ENCODE measurements at places on chromosomes 1 and 21.

- no peak for DNase-seq
These were observed 197.5 kb upstream of the C8B start for GRCh38 chr1:57163325-57163724.

- DNase-seq, result no peak
These were observed 7.3 kb upstream of the APP start for GRCh38 chr21:26177746-26178426.

DNA sequence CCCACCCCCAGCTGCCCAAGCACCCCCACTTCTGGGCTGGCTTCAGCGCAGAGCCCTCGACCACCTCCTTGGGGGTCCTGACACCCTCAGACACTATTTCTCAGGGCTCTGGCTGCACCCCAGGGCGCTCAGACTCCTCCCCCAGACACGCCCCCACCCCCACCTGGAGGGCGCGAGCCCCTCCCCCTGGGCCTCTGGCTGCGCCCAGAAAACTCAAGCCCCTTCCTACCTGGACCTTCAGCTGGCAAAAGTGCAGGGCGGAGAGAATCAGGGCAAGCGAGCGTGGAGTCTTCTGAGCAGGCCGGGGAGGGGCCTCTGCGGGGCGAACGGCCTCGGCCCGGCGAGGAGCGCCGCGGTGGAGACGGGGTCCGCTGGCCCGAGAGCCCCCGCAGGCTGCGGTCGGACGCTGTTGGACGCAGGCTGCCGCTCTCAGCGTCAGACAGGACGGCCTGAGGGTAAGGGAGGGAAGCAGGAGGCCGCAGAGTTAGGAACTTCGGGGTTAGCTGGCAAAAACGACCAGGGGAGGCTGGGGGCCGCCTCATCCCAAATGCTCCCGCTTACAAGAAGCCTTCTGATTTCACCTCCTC is 17.4 kb upstream of the NBPF1 start:
- no peak for DNase-seq

- no peak for DNase-seq
These were observed 6.2 kb downstream of the KCNK1 start for GRCh38 chr1:233620065-233620464.

DNA sequence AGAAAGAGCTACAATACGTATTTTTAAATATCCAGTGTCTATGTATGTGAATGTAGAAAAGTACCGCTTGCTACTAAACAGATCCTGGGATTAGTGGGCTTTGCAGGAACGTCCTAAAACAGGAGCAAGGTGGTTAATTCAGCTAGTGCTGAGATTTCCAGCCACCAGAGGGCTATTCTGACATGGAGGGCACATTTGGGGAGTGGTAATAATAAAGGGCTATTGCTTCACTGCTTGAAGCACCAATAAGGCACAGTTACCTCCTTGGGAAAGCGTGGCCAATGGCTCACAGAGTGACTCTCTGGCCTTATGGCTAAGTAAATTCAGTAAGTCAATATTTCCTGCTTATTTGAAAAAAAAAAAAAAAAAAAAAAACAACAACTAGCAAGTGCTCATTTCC is 152.4 kb downstream of the GABPA start:
- no peak for DNase-seq

- DNase-seq, result no peak
These were observed 4.6 kb downstream of the IFFO2 start for GRCh38 chr1:18951818-18952391.

- no peak for DNase-seq
These were observed 798.9 kb downstream of the BRINP3 start for GRCh38 chr1:189678779-189679178.

GRCh38 chr1:16012590-16013219 is 5.1 kb downstream of the HSPB7 start:
- no peak for DNase-seq

DNA sequence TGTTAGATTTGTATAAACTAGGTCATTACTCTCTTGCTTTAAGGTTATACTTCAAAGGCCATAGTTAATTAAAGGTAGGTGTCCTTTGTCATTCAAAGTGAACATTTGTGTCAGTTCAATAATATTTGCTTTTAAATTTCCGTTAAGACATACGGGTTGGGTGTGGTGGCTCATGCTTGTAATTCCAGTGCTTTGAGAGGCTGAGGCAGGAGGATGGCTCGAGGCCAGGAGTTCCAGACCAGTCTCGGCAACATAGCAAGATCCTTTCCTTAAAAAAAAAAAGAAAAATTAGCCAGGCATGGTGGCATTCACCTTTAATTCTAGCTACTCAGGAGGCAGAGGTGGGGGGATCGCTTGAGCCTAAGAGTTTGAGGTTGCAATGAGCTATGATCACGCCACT is 80.4 kb downstream of the KIF26B start:
- no peak for DNase-seq

DNA sequence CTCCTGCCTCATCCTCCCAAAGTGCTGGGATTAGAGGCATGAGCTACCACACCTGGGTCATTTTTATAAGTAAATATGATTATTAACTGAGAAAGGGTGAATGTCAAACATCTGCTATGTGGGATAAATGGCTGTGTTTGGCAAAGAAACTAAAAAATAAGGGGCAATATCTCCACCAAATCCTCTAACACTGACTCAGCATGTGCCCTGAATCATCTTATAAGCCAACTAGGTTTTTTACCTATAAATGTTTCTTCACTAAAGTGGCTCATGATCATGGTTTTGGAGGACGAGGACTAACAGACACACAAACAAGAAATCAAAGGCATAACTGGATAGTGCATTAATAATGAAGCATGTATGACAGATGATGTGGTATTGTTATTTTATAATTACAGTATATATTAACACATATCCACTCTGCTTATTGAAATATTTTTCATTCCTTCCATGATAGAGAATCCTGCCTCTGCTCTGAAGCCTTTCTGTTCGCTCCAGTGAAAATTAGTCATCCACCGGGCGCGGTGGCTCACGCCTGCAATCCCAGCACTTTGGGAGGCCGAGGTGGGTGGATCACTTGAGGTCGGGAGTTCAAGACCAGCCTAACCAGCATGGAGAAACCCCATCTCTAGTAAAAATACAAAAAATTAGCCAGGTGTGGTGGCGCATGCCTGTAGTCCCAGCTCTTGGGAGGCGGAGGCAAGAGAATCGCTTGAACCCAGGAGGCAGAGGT is 11.7 kb upstream of the ARHGAP29 start:
- DNase-seq, result no peak

- DNase-seq, result no peak
These were observed 177.2 kb downstream of the NFIA start for GRCh38 chr1:61259379-61260148.

DNA sequence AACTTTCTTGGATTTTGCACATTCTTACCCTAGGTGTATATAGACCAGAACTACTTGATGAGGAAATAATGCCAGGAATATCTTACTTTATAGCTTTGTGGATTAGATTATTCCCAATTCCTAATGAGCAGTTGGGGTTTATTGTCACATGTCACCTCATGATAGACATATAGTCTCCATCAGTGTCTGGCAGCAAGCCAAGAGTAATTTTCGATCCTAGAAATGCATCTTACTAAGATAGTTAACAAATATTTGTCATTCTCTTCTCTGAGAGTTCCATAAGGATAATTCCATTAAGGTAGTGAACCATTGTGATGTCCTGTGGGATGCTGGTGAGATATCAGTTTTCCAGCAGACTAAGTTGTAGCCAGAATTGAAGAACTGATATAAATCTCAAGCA is 1282.9 kb upstream of the B3GALT2 start:
- no peak for DNase-seq

GRCh38 chr1:173878251-173878650 is 10.1 kb downstream of the ZBTB37 start:
- no peak for DNase-seq

DNA sequence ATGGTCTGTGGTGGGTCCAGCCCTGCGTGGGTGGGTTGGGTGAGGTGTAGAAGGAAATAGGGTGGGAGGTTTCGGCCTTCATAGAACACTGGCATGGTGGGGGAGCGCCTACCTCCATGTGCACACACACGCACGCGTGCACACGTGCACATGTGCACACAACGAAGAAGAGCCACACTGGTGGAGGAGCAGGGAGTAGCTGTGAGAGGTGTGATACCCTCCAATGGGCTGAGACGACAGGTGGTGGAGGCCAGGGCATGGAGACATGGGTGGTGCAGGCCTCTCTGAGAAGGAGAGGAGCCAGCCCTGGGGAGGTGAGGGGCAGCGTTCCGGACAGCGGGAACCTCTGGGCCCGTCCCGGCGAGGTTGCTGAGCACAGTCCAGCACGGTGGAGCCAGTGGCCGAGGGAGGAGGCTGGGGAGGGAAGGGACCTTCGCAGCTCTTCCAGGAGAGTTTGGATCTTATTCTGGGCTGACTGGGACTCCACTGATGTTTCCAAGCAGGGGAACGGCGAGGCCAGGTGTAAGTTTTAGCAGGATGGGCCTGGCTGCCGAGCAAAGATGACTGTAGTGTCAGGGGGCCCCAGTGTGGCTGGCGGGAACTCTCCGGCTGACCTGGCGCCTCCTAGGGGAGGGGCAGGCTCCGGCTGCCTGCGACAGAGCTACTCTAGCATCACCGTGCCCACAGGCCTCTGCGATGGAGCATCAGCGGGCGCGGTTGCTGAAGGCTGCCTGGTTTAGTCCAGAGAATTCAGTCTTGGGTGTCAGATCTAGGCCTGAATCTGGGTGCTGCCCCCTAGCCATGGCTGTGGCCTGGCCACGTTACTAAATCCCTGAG is 107.2 kb downstream of the ARHGEF10L start:
- no peak for DNase-seq

GRCh38 chr1:66981679-66982078 is 56.9 kb downstream of the MIER1 start:
- no peak for DNase-seq

DNA sequence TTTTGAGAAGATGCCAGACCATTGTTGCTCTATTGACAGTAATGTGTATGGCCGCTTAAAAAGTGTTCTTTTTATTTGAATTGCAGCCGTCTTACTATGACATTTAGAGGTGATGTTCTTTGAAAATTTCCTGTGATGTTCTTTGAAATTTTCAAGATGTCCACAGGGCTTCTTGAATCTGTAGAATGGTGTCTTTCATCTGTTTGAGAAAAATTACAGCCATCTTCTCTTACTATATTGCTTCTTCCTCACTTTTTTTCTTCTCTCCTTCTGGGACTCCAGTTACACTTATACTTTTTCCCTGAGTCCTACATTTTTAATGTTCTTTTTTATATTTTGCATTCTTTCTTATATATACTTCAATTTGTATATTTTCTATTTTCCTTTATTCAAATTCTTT is 57.4 kb downstream of the DIP2A start:
- no peak for DNase-seq

DNA sequence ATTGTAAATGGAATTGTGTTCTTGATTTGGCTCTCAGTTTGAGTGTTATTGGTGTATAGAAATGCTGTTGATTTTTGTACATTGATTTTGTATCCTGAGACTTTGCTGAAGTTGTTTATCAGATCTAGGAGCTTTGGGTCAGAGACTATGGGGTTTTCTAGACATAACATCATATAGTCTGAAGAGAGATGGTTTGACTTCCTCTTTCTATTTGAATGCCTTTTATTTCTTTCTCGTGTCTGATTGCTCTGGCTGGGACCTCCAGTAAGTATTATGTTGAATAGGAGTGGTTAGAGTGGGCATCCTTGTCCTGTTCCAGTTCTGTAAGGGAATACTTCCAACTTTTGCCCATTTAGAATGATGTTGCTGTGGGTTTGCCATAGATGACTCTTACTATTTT is 39.1 kb upstream of the ANGPTL1 start:
- DNase-seq, result no peak

DNA sequence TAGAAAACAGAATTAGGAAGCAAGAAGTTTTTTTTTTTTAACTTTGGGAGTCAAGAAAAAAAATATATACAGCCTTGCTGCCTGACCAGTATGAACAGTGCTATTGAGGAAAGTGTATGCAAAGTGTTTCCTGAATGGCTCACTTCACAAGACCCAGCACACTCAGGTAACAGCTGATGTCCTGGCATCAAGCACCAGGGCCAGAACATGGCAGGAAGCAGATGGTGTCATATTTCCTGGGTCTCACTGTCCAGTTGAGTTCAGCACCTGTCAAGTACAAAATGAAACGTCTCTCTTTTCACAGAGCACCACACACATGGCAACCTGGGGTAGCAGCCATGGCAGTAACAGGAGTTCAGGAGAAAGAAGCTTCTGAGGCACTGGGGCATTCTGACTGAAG is 372.3 kb downstream of the TTLL7 start:
- DNase-seq, result no peak

- DNase-seq, result no peak
These were observed 231.9 kb downstream of the PTPRU start for GRCh38 chr1:29467989-29468900.

DNA sequence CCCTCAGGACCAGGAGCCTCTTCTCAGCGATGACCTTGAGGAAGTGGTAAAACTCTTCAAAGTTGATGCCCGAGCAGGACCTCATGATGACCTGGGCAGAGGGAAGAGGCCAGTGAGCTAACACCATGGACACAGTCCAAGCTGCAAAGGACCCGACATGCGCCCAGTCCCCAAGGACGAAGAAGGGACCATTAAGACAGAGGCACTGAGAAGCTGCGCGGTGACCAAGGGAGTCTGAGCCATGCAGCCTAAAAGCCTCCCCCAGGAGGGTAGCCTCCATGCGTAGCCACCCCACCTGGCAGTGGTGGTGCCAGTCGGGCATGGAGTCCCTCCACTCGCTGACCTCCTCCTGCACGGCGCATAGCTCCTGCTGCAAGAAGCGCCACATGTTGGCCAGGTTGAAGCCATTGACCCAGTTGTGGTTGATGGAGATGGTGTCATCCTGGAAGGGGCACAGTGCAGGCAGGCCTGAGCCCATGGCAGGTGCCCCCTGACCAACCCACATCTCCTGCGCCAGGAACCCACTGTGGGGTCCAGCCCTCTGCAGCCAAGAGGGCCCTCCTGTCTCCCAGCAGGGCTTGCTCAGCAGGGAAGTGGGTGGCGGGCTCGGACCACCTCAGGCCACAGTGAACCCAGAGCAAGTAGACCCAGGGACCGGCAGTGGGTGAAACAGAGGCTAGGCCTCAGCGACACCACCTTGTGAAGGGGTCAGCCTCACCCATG is 2.4 kb downstream of the JMJD4 start:
- DNase-seq, result no peak

DNA sequence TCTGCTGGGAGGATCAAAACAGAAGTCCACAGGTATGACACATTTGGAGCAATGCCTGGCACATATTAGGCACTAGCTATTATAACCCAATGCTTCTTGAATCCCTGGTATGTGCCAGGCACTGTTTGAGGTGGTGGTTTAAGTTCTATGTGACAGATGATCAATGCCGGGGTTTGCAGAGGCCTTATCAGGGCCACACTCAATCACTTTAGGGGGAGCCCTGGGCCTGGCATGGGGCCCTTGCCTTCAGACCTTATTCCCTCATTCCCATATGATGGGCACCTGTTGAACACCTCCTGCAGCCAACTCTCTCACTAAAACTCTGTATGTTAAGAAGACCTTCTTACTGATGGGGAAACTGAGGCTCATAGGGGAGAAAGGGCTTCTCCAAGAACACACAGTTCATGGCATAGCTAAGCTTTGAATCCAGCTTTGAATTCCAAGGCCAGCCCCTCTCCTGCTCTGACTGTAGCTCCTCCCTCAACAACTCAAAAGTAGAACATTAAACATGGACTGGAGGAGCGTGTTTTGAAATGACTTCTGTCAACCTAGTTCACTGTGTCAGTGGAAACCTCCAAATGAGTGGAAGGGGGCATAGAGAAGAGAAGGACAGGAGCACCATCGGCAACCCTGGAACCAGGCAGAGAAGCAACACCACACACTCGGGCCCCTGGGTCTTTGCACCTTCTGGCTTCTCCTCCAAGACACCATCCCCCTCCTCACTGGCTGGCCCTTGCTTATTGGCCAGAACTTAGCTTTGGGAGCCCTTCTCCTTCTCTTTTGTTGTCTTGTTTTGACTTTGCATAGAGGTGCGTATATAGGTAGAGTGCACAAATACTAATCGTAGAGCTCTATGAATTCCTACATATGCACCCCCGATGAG is 6.6 kb upstream of the IFFO2 start:
- DNase-seq, result no peak

- no peak for DNase-seq
These were observed 520 bp downstream of the TARS2 start for GRCh38 chr1:150487763-150488115.

Measured in NCI-H187 (cell line).